ENCODE measurements at places on chromosomes 16 and 17.

DNA sequence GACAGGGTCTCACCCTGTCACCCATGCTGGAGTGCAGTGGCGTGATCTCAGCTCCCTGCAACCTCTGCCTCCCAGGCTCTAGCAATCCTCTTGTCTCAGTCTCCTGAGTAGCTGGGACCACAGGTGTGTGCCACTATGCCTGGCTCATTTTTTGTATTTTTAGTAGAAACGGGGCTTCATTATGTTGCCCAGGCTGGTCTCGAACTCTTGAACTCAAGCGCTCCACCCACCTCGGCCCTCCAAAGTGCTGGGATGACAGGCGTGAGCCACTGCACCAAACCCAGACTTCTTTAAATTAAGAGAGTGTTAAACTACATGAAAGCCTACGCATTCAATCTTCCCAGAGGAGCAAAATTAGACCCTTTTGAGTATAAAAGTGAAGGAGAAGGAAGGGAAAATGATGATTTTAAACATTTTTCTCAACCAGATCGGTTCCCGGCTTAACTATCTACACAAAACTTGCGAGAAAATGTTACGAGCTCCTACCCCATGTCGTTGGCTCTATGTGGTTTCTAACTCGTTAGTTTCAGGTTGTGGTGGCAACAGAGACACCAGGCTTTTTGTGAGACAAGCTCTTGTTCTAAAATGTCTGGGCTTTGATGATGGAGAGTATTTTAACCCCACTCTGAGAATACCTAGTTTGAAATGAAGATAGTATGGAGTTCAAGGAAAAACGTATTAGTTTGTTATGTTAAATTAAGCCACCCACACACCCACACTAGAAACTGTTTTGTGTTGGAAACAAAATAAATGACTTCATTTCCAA lies 26.3 kb downstream of the STAT5B start:
- DNase-seq = no peak

- DNase-seq = no peak
Measured at GRCh38 chr16:54430491-54431030, 144.0 kb upstream of the IRX3 start.

- no peak for DNase-seq
Measured at GRCh38 chr17:71234349-71234748, 886.5 kb upstream of the SOX9 start.

DNA sequence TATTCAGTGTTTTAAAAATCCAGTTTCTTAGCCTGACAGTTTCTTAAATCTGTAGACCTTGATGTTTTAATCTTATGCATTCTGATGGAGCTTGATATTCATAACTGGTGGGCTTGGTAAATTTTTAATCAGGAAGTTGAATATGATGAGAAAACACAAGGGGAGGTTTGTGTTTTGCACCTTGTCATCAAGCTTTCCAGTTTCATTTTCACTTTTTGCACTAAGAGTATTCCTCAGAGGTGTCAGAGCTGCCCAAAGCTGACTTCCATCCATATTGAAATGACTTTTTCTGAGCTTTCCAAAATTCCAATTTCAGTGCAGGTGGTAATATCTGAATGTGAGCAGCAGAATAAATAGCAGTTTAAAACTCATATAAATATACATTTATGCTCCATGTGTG lies 555.0 kb upstream of the RBFOX1 start:
- DNase-seq = no peak

DNA sequence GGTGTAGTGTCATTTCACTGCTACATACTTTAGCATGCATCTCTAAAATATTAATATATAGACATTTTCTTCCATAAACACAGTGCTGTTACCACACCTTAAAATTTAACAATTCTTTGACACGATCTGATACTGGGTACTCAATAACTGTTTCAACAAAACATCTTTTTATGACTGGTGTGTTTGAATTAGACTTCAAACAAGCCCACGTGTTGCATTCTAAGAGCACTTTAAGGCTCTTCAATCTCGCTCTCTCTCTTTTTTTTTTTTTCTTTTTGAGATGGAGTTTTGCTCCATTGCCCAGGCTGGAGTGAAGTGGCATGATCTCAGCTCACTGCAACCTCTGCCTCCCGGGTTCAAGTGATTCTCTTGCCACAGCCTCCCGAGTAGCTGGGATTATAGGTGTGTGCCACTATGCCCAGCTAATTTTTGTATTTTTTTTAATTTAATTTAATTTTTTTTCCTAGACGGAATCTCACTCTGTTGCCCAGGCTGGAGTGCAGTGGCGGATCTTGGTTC lies 15.8 kb upstream of the SLC46A1 start:
- no peak for DNase-seq

GRCh38 chr17:74610108-74610507 lies 13.4 kb downstream of the CD300E start:
- no peak for DNase-seq

DNA sequence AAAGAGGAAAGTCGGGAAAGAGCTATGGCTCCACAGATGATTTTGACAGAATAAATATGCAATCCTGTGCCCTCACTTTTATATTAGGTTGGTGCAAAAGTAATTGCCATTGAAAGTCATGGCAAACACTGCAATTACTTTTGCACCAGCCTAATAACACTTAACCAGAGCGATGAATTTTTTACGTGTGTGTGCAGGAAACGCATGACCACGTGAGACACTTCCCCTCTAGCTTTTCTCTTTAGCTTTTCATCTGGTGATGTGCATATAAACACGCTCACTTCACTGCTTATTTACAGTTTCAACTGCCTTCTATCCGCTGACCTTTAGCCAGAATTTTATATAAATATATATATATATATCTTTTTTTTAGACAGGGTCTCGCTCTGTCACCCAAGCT lies 216.3 kb upstream of the PSMD7 start:
- no peak for DNase-seq

DNA sequence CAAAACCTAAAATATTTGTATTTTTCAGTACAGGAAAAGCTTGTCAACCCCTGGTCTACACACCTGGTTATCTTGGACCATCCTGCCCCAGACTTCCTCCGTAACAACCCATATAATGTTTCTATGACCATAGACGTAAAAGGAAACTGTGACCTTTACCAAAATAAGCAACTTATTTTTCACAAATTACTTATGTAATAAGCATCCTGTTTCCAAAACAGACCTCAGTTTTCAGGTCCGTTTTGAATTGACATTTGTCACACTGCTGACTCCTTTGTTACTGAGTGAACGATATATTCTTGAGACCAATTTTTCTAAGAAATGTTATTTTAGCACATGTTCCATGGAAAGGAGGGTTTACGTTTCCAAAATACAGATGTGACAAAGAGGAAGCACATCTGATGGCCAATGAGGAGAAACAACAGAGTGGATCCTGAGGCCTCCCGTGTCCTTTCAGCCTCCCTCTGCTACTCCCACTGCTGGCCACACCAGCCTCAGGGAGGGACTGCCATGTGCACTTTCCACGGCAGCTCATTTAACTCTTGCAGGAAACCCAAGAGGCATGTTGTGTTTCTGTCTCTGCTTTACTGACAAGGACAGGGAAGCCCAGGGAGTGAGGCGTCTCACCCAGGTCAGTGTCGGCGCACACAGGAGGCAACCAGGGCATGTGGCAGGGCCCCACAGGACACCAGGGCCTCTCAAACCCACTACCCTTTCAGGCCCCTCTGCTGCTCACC lies 20.1 kb upstream of the ALDH3A1 start:
- no peak for DNase-seq

All from NCI-H524 (cell line).